Stimulated activated CD8-positive, alpha-beta memory T cell treated with anti-CD3 and anti-CD28 coated beads, Interleukin-15, amount 100 ng/mL, for 48 hours (primary cell): ENCODE measurements at places on chromosomes 13 and 19.

DNA sequence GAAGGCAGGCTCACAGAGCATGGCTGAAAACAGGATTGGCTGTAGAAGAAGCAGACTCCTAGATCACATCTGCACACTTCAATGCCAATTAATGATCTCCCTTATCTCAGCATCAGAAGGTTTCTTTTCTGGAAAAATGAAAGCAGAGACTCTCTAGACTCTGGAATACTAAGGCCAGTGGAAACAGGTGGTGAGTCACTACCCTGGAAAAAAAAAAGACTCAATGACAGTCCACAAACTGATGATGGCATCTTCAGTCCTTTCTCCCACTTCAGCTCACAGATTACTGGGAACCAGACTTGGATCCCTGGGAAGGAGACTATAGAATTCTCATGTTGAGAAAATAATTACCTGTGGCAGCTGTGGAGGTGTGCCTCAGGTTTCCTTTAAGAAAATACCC lies 47.5 kb upstream of the MBNL2 start:
- DNase-seq, result no peak

DNA sequence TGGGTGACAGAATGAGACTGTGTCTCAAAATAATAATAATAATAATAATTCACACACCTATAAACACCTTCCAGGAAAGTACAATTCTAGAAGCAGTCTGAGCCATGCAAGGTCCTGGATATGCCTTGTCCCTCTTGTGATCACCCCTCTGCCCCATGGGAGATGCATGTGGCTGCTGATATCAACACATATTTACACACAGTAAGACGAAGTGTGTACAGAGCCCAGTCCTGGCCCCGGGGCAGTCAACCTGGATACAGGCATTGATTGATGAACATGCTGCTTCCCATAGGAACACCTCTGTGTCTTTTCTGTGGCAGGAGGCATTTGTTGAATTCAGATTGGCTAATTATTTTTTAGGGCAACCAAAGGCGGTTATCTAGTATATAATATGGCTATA lies 3.2 kb downstream of the SULT2A1 start:
- no peak for DNase-seq

- DNase-seq, result no peak
These were observed 18.4 kb downstream of the EPN1 start for GRCh38 chr19:55693336-55693974.

- no peak for DNase-seq
These were observed 17.9 kb downstream of the BTBD2 start for GRCh38 chr19:1997353-1998233.

DNA sequence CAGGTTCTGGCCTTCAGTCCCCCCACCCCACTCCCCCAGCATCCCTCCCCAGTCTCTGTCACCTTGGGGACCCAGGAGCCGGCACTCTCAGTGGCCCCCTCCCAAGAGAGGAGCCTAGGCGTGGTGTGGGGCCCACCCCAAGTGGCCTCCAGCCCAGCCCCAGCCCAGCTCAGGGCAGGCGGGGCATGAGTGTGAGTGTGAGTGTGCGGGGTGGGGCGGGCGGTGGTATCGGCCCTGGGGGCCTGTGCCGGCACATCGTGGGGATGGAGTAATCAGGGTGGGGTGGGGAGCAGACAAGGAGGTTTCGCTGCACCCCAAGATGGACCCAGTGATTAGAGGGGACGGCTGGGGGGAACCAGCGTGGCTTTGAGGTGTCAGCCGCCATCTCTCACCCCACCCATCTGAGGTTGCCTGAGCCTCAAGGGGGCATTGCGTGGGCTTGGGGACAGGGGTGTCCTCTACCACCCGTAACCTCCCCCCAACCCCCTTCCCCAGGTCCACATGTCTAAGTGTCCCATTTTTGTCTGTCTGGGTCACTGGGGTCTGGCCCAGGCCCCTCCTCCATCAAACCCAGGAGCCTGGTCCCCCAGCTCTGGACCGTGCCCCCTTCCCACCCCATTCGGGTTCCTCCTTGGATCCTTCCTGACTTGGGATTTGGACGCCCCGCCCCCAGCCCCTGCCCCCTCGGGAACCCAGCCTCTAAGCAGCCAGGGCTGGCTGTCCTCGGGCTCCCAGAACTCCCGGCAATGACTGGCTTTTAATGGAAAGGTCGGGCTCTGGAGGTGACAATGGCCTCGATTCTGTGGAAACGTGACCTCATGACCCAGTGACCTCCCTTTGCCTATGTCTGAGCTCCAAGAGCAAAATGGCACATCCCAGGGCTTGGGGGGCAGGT lies 6.9 kb upstream of the SULT2B1 start:
- DNase-seq, result no peak
